ENCODE measurements at places on chromosomes 7 and 10.

- no peak for DNase-seq
Measured at GRCh38 chr7:32937344-32938174, 19.7 kb upstream of the FKBP9 start.

DNA sequence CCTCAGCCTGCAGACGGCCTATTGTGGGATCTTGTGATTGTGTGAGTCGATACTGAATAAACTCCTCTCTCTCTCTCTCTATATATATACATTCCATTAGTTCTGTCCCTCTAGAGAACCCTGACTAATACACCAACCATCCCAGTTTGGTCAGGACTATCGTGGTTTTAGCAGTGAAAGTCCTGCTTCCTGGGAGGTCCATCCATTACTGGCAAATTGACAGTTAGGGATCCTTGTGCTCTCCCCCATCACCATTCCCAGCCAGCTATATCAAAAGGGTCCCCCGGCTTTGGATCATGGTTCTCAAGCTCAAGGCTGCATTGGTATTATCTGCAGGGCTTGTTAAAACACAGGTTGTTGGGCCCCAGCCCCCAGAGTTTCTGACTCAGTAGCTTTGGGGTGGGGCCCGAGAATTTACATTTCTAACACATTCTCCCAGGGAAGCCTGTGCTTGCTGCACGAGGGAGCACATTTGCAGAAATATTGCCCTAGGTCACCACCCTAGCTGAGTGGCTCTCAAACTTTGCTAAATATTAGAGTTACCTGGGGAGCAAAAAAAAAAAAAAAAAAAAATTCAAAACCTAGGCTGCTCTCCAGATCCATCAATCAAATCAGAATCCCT is 899.1 kb upstream of the AUTS2 start:
- DNase-seq: no peak

DNA sequence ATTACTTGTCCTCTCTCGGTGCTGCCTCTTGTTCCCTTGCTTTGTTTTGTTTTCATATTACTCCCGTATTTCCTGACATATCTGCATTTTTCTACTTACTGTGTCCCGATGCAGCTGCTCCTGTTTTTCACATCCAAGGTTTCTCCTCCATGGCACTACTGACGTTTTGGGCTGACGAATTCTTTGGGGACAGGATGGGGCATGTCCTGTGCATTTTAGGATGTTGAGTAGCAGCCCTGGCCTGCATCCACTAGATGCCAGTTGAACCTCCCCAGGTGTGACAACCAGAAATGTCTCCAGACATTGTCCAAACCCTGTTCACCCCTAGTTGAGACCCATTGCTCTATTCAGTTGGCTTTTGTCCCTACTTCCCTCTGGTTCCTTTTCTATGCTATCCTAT is 12.4 kb downstream of the ZNF789 start:
- no peak for DNase-seq

GRCh38 chr7:139095194-139095659 is 14.3 kb downstream of the ZC3HAV1 start:
- DNase-seq: no peak

GRCh38 chr7:132575982-132576720 is at the start of gene PLXNA4:
Gene PLXNA4, minus strand, starts transcription at chr7:132576470. Its CDS starts 67,777 bp downstream, at chr7:132508693.
- no peak for DNase-seq

DNA sequence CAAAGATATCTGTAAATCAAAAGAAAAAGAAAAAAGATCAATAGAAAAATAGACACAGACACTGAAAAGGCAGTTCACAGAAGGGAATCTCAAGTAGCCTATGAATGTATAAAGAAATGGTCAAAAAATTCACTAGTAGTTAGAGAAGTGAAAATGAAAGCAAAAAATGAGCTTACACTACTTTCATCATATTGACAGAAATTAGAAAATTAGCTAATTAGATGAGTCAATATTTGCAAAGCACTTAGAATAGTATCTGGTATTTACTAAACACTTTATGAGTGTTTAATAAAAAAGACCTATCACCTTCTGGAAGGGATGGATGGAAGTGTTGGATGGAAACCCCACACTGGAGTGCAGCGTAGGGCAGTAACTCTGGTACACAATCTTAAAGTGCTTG is 1.7 kb upstream of the CFAP58 start:
- DNase-seq: no peak

- no peak for DNase-seq
Measured at GRCh38 chr7:92359801-92360200, 87.5 kb upstream of the GATAD1 start.

DNA sequence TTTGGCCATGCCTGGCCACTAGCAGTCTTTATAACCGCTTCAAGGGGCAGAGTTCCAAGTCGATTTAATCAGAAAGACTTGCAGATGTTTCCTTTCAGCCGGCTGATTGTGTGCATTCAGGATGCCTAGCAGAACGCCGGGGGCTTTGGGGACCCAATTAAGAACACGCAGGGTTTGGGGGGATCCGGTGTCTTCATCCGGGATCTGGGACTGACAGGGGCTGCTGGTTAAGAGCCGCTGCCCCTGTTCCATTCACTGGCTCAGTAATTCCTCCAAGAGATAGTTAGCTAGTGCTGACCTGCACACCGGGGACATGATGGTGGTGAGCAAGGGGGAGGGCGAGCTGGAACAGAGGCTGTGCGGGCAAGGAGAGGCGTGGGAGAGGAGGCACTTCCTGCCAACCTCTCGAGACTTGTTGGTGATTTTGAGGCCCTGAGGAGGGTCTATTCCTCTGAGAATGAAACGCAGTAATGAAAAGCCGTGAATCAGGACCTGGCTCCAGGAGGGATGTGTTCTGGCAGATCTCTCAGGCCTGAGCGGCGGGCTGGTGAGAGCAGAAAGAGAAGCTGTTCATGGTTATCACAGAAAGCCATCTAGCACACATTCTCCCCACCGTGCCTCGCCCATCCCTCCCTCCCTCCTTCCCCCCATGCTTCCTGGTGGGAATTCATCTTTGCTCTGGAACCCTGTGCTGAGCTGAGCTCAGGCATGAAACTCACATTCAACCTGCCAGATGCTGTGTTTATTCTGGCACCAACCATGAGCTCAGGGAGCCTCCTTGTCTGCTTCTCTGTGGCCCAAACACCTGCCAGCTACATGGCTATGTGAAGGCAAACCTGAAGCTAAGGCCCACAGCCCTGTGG is 152.0 kb downstream of the CCDC3 start:
- no peak for DNase-seq

DNA sequence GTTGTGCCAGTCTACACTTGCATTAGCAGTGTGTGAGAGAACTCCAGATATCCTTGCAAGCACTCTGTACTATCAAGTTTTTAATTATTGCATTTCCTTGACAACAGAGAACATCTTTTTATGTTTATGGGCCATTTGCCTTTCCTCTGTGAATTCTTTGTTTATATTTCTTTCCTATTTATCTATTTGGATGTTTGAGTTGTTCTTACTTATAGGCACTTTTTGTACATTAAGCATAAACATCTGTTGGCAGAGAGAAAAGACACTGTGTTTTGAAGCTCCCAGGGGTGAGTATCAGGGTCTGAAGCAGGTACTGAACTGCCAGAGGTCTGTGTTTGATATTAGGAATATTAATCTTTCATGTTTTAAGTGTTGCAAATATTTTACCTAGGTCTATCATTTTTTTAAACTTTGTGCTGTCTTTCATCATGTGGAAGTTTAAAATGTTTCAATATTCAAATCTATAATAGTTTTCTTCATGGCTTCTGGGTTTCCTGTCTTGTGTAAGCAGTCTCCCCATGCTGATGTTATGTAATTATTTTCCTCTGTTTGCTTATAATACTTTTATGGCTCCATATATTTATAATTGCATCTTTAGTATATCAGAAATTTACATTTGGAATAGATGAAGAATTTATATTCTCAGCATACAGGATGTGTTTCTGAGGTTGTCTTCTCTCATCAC is 17.7 kb upstream of the PDCD4 start:
- DNase-seq: no peak

- DNase-seq: no peak
Measured at GRCh38 chr7:46580766-46581165, 659.7 kb upstream of the IGFBP3 start.

DNA sequence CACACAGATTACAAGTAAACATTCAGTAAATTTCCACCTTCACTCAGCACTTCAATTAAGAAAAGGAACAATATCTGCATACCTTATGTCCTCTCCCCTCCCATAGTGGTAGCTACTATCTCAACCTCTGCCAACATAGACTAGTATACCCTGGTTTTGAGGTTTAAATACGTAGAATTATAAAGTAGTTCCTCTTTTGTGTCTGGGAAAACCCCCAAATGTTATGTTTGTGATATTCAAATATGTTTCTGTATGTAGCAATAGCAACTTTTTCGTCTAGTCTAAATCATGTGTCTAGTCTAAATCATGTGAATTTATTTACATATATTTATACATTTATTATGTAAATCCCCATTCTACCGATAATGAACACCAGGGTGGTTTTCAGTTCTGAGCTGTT is 13.2 kb upstream of the CAMK2B start:
- DNase-seq: no peak

- no peak for DNase-seq
Measured at GRCh38 chr10:4780782-4781181, 45.2 kb upstream of the AKR1E2 start.

DNA sequence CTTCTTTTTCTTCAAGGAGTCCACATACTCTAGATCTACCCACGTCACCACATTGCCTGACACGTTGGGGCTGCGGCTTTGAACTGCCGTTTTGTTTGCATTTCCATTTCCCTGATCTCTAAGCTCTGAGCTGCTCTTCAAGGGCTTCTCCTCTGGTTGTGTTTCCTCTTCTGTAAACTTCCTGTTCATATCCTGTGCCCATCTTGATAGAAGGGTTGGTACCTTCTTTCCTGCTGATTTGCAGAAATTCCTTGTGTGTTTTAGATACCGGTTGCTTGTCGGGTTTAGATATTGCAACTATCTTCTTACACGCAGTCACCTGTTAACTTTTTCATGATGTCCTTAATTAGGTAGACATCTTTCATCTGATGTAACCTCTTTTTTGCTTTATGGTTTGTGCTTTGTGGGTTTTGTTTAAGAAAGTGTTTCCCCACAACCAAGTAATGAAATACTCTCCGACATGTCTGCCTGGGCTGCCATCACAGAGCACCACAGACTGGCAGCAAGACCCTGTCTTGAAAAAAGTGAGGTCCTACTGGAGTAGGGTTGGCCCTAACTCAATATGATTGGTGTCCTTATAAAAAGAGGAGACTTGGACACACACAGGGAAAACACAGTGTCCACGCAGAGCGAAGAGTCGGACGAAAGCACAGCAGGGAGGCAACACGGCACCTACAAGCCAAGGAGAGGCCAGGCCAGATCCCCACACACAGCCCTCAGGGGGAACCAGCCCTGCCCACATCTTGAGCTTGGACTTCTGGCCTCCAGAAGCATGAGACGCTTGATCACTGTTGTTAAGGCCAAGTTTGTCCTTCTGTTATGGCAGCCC is 99.1 kb upstream of the PDGFA start:
- DNase-seq: no peak

GRCh38 chr7:152076324-152076821 is 50.9 kb downstream of the GALNT11 start:
- DNase-seq: no peak

DNA sequence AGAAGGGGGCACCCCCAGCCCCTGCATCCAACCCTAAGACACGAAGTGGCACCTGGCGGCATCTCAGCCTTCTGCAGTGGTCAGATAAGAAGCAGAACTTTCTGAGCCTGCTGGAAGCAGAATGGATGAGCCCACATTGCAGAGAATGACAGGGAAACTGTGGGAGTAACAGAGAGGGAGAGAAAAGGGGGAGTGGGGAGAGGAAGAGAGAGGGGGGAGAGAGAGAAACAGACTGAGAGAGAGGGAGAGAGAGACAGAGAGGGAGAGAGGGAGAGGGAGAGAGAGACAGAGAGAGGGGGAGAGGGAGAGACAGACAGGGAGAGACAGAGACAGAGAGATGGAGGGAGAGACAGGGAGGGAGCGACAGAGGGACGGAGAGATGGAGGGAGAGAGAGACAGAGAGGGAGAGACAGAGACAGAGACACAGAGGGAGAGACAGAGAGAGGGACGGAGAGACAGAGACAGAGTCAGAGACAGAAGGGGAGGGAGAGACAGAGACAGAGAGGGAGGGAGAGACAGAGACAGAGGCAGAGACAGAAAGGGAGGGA is 35.9 kb downstream of the MICALL2 start:
- DNase-seq: no peak

DNA sequence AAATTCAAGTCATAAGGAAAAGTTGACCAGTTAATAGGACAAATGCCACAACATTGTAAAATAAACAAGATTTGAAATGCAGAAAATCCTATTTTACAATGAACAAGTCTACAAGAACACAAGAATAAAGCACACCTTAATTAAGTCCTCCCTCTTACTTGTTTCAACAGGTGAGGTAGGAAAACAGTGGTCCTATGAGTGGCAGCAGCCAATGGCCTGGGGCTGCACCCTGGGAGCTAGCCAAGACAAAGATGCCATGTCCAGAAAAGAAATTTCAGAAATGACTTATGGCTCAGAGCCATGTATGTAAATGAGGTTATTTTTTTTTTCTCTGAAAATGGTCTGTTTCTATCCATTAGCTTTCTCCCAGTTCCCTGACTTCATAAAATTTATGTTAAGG is 14.3 kb downstream of the KLLN start:
- DNase-seq: no peak

DNA sequence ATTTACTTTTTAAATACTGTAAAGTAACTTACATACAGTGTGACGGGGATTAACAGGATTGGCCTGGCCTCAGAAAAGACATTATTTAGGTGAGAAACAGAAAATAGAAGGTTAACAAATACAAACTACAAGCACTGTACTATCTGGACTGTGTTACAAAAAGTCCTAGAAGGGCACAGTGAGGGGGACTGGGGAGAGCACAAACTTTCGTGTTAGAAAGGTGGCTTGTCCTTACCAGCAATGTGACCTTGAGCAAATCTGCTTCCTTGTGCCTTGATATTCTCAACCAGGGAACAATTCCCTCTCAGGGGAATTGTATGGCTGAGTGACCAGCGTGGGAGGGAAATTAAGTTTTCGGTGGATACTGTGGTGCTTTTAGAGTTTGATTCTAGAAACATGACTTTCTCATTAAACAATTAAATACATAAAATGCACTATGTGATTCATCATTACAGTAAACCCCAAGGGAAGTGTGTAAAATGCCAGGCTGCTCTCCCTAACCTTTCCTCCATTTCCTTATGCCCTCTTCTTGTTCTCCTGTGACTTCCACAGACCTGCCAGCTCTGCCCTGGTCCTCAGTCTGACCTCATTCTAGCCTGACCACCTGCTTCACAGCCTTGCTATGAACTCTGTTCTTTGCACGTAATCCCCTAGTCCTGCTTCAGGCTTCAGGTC is 57.7 kb downstream of the OSBPL3 start:
- DNase-seq: no peak

- DNase-seq: no peak
Measured at GRCh38 chr7:13802651-13803050, 186.8 kb downstream of the ETV1 start.

DNA sequence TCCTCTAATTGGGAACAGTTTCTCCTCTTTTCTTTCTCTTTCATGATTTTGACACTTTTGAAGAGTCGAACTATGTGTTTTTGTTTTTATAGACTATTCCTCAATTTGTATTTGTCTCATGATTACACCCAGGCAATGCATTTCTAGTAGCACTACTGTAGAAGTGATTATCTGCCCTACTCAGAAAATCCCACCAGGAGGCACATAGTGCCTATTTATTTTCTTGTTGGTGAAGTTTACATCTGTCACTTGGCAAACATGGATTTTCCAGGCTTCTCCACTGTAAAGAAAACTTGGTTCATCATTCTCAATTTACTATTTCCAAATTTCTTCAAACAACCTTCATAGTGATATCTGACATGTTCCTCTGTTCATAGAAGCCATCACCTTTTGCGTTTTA is 893.9 kb downstream of the CCSER2 start:
- DNase-seq: no peak
